ENCODE measurements at places on chromosomes 7 and 10.

GRCh38 chr10:88428976-88429375, 154.1 kb downstream of the RNLS start:
- no peak for DNase-seq

GRCh38 chr7:148763622-148764021, 64.9 kb downstream of the CUL1 start:
- no peak for DNase-seq

DNA sequence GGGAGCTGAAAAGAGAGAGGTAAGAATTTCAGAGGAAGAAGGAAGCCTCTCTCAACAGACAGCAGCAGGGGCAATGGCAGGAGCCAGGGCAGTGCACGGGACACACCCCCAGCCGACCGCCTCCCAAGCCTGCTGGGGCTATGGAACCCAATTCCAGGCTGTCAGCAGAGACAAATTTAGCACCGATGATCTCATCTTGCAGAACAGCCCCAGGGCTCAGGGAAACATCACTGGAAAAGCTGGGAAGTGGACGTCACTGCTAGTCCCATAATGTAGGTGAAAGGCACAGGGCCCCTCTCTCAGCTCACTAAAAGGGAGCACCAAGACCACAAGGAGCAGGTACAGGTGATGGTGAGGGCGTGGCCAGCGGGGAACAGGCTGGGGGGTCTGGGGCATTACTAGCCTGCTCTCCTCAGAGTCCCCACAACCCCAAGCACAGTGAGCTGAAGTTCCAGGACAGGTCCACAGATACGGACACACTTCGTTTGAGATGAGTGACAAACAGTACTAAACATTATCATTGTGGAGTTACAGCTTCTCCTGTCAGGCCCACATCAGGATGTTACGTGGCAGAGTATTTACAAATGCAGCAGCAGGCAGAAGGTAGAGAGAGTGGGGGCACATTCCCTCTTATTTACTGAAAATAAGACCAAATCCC, 103.7 kb downstream of the PLXNA4 start:
- no peak for DNase-seq

DNA sequence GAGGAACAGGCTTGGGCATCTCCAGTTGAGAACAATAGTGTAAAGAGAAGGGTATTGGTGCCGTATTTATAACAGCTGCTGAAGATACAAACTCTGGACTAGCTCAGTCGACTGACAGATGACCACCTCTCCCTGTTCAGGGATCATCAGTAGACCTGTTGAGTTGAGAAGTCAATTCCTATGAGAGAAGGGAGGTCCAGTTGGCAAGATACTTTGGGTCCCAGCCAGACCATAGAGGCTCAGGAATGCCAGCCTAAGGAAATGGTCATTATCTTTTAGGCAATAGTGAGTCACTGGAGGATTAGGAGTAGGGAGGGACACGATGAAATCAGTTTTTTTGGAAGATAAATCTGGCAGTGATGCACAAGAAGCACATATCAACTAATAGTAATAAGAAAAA, 202.9 kb downstream of the TRIL start:
- DNase-seq = no peak

DNA sequence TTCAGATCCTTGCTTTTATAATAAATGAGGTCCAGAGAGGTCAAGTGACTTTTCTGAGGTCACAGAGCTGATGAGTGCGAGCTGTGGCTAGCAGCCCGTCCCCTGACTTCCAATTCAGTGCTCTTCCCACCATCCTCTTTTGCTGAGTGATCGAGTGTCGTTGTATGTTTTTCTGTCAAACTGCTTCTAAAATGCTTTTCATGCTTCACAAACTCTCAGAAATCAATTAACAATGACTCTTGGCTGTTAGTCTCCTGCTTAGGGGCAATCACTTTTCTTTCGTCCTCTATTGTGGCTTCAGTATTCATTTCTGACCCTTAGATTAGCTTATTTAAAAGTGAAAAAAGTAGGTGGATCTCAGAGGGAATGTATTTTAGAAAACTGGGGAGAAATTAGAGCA, 423.7 kb downstream of the DPP6 start:
- no peak for DNase-seq
